ENCODE measurements at places on chromosomes 4 and X. TPM values are rescaled to one million over a fixed set of nuclear protein-coding genes. Genes with fewer than 3 reads are reported as not detected.

DNA sequence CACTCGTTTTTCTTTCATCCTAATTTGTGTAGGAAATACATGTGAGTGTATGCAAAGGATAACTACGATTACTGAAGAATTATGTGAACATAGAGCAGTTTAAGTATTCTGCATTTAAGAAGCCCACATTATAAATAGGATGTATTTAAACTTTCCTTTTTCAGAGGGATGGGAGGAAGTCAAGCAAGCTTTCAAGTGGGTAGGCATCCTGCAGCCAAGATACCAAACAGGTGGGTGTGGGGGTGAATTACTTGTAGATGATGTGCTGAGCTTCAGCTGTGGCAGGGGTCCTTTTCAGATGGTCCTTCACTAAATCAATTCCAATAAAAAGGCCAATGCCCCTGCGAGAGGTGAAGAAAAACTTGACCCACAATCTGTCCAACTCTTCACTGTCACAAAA, 16.3 kb downstream of the ETNPPL start:
- H3K36me3 ChIP-seq = no peaks in the 10 kb centered on the region
- H3K4me3 ChIP-seq = no peak overlapping the region
- no peaks in the 10 kb centered on the region for H3K27me3 ChIP-seq
- DNase-seq = no peak

- no peaks in the 10 kb centered on the region for H3K27me3 ChIP-seq
- no peak overlapping the region for H3K4me3 ChIP-seq
- no peak overlapping the region for H3K27ac ChIP-seq
- DNase-seq = no peak
- no peaks in the 10 kb centered on the region for H3K36me3 ChIP-seq
- no peaks in the 10 kb centered on the region for H3K4me1 ChIP-seq
Observed at GRCh38 chr4:142497606-142498005, 348.5 kb downstream of the INPP4B start.

DNA sequence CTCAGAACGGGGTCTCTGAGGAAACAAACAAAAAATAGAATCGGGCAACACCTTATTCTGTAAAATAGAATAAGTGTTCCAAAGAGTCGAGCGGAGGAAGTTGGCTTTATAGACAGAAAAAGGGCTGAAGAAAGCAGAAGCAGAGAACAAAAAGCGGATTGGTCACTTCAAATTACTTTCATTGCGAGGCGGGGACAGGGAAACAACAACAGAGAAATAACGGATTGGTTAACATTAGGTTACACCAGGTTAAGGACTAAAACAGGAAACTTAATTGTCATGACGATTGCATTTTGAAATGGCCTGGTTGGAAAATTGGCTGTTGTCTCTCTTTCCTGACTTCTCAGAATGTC, 433 bp upstream of the COQ2 start:
- DNase-seq = no peak
- no peaks in the 10 kb centered on the region for H3K36me3 ChIP-seq
- H3K27ac ChIP-seq = peak overlapping the region; percentile 82
- H3K4me3 ChIP-seq = peak overlapping the region; percentile 69
- H3K27me3 ChIP-seq = no peaks in the 10 kb centered on the region

- no peak overlapping the region for H3K27ac ChIP-seq
- no peaks in the 10 kb centered on the region for H3K4me1 ChIP-seq
- no peaks in the 10 kb centered on the region for H3K36me3 ChIP-seq
- no peak for DNase-seq
- H3K27me3 ChIP-seq = no peaks in the 10 kb centered on the region
Observed at GRCh38 chr4:5545271-5545670, 163.1 kb downstream of the EVC2 start.

- no peaks in the 10 kb centered on the region for H3K27me3 ChIP-seq
- no peaks in the 10 kb centered on the region for H3K4me1 ChIP-seq
- no peaks in the 10 kb centered on the region for H3K36me3 ChIP-seq
- no peak overlapping the region for H3K27ac ChIP-seq
- no peak overlapping the region for H3K4me3 ChIP-seq
Observed at GRCh38 chr4:152880263-152880662, 55.9 kb upstream of the FHDC1 start.

CCDC110 gene
- not detected for total RNA-seq

TMEM154 gene
- total RNA-seq = 12.5 TPM

OTUD6A gene
- total RNA-seq = not detected

Data from CD8-positive, alpha-beta memory T cell (primary cell).